ENCODE measurements at places on chromosomes 6 and 20.

- DNase-seq, result no peak
Measured at GRCh38 chr6:158014505-158015187, 33.0 kb downstream of the SYNJ2 start.

DNA sequence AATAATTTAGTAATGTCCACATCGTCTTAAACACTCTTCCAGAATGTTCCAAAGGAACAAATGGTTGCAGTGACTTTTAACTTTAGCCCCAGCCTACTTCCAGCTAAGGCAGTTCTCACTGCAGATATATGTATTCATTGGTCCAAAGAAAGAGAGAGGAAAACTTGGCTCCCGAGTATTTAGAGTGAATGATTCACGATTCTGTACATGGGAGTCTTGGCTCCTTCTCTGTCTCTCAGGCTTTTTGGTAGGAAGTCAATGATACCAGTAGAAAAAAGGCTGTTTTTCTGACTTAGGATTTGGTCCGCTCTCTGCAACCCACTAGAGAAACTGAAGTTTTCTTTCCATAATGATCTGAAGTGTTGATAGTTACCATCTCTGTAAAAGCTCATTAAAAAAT lies 38.6 kb downstream of the E2F3 start:
- no peak for DNase-seq

DNA sequence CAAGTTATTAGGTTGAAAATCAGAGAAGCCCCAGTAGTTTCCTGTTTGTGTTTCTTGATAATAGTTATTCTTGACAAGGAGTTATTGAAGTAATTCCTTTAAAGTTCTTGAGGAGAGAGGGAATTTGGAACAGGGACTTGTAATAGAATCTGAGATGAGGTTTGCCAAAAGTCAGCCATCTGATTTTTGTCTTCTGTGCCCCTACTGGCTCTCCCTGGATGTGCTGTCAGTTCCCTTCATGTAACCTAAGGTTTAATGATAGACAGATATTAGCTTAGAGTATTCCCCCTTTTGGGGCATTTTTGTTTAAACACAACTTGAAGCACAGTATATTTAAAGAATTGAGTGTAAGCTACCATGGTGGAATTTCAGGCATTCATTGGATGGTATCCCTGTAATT lies 71.4 kb downstream of the CARMIL1 start:
- DNase-seq, result no peak

GRCh38 chr6:108268845-108269244 lies 8.0 kb upstream of the SNX3 start:
- no peak for DNase-seq

- DNase-seq, result no peak
Measured at GRCh38 chr20:21272279-21272678, 30.9 kb upstream of the XRN2 start.

- no peak for DNase-seq
Measured at GRCh38 chr20:7272512-7272911, 505.0 kb downstream of the BMP2 start.

GRCh38 chr6:32920715-32921114 lies 20.1 kb downstream of the HLA-DMB start:
- no peak for DNase-seq

DNA sequence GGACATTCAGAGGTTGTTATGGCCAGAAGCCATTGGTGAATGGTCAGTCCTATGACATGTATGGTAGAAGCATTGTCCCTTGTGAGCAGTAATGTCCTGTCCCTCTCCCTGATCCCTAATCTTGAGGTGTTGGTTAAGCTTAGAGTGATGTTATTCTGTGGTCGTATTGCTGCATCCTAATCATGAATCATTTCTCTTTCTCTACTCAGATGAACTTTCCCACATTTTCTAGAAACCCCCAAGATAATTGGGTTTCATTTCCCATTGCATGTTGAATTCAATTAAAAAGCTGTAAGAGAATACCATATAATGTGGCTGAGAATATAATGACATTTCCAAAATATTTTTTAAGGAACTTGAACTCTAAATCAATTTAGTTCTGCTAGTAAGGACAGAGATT lies 175.1 kb downstream of the PLCB4 start:
- no peak for DNase-seq

DNA sequence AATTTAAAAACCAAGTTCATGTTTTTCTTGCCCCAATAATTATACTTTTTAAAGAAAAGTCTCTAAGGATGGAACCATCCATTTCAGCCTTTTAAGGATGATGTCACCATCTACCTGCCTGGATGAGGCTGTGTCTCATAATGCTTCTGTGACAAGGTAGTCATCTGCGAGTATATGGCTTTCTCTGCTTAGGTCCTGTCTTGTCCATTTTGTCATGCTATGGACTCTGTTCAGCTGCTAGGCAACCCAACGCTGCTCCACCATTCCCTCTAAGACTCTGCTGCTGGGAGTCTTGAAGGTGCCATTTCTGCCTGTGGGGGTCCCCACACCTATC lies 459.8 kb upstream of the RUNX2 start:
- no peak for DNase-seq

DNA sequence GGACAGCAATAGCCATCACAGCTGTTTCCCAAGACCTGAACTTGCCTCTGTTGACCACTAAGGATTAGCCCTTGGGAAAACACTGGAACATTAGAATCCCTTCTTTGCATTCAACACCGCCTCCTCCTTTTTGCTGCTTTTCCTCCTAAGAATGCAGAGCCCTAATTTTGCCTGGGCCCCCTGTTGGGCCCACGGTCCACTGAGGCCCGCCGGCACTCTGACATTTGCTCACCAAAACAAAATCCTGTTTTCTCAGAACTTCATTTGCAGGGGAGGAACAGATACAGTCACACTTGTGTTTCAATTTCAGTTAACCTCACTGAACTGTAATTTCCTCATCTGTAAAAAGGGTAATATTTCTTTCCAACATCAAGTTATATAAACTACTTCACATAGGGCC lies 116.0 kb upstream of the JARID2 start:
- DNase-seq, result no peak

- DNase-seq, result no peak
Measured at GRCh38 chr6:109230453-109230852, 135.1 kb downstream of the CEP57L1 start.

- DNase-seq, result peak; percentile 41
Measured at GRCh38 chr6:110876170-110876773, 1.7 kb downstream of the AMD1 start.

- no peak for DNase-seq
Measured at GRCh38 chr6:3865463-3865862, 16.3 kb downstream of the FAM50B start.

GRCh38 chr20:63293456-63293855 lies 470 bp downstream of the COL20A1 start:
- no peak for DNase-seq

DNA sequence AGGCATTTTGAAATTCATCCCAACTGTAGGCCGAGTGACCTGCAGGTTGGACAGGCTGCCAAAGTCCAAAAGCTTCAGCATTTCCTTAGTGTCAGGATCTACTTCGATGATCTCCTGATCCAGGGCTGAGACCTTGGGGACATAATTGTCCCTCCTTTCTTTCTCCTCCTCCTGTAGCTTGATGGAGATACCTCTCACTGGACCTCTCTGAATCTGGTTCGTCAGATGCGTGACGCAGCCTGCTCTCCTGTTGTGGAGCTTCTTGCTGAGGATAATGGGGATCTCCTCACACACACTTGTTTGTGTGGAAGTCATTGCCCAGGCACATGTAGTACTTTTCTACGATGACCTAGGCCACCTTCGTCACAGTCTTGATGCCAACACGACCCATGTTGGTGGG lies 1.5 kb upstream of the MAS1L start:
- no peak for DNase-seq

DNA sequence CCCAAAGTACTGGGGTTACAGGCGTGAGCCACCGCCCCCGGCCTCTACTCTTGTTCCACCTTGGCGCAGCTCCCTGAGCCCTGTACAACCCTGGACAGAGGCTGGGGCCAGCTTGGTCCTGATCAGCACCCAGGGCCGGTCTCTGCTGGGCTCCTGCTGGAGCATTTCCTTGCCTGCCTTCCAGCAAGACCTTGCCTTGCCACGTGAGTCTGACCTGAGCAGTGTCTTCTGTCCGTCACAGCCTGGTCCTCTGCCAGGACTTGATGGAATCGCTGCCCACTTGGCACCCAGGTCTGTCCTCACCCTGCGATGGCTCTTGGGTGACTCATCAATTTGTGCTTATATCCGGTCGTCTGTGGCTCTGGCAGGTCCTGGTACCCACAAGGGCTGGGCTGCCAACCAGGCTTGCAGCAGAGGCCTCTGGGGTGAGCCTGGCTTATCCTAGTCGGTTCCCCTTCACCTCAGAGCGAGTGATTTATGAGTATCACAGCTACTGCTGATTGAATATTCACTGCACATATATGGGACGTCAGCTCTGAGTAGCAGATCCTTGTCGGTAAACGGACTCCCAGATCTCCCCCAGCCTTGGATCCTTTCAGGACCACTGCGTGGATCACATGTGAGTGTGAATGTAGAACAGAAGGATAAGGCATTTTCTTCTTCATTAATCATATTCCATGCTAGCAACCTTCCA lies 10.1 kb upstream of the SULF2 start:
- DNase-seq, result no peak

DNA sequence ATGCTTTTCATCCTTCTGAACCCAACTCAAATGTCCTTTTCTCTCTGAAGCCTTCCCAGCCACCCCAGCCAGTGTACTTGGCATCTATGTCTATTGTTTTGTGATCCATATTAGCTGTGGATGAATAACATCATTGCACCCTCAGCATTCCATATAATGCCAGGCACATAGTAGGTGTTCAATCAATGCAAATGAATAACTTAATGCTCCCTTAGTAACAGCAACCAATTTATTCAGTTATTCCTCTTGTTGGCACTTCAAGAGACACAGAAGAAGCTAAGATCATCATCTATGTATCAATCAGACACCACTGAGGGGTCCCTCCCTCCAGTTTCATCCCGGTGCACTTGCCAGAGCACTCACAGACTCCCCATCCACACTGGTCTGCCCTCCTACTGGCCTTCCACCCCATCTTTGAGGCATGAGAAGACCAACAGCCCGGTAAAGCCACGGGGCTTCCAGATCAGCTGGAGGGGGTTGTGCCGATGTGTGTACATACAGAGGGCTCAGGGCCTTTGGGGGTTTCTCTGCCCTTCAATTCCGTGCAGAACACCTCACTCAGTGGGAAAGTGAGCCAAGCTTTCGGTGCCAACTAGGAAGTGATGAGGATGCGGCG lies 2.4 kb upstream of the TAF8 start:
- DNase-seq, result no peak

DNA sequence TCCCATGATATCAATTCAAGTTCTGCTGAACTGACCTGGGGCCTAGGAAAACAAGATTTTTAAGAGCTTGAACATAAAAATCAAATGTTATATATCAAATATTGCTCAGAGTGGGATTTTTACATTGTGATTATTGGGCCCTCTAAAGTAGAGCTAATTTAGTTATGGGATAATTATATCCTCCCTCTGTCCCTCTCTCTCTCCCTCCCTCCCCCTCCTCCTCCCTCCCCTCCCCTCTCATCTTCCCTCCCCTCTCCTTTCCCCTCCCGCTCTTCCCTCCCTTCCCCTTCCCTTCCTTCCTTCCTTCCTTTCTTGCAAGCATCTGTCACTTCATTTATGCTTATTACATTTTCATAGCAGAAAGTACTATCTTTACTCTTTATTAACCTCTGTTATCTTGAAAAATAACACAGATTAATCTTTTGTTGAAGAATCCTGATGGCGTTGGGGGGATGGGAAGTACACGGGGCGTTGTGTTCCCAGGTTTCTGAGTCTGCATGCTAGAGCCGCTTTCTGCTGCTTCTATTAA lies 32.8 kb downstream of the KIF25 start:
- no peak for DNase-seq

DNA sequence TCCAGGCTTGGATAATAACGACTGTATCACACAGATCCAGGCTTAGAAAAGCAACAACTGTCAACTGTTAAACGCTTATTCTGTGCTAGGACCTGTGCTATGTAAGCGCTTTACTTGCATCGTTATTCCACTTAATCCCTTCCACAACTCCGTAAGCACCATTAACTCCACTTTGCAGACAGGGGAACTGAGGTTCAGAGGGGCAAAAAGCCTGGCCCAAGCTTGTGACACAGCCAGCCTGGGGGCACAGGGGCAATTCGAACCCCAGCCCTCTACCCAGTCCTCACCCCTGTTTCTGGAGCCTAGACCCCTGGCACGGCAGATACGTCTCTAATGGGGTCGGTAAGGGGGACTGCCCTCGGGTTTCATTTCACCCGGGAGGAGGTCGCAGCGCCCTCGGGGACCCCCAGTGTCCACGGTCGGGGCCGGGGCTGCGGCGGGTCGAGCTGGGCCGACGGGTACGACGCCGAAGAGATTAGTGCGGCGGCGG lies 411 bp downstream of the DSN1 start:
- no peak for DNase-seq

- no peak for DNase-seq
Measured at GRCh38 chr6:144195671-144196270, 45.5 kb downstream of the STX11 start.

GRCh38 chr20:43243672-43244269 lies 54.1 kb upstream of the PTPRT start:
- no peak for DNase-seq
